ENCODE measurements at places on chromosomes 1 and 21. TPM values are rescaled to one million over a fixed set of nuclear protein-coding genes. Genes with fewer than 3 reads are reported as not detected.

The IGSF8 gene
- 20.6 TPM for total RNA-seq

The PAQR6 gene
- total RNA-seq: 5.9 TPM

The WNT3A gene
- total RNA-seq: not detected

The S100PBP gene
- 31.0 TPM for total RNA-seq

DNA sequence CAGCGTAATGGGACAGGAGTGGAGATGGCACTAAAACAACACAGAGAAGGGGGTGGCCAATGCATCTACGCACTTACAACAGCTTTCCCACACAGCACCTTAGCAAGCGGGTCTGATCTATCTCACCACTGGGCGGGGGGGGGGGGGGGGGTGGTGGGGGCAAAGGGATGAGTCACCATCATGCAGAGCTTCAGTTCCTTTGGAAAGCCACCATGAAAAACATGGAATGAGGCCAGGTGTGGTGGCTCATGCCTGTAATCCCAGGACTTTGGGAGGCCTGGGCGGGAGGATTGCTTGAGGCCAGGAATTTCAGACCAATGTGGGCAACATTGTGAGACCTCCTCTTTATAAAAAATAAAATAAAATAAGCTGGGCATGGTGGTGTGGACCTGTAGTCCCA lies 47.2 kb downstream of the KLHDC7A start:
- DNase-seq: no peak

GRCh38 chr1:3695326-3696217 lies 43.3 kb downstream of the TP73 start:
- no peak for DNase-seq

DNA sequence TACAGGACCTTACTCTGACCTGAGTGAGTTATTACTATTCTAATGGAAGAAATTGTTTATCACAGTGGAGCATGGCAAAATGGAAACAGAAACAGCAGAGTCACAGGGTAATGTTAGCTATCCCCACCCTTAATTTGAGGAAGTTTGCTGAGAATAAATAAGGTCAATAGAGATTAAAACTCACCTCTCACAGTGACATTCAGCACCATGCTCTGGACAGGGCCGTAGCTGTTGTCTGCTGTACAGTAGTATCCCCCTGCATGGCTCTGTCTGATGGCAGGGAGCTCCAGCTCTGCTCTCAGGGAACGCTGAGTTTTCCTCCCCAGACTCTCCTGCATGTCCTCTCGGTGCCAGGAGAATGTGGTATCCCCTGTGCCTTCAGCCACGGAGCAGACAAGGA lies 11.9 kb downstream of the FCRL4 start:
- DNase-seq: no peak

- DNase-seq: no peak
Measured at GRCh38 chr1:1090424-1091343, 16.6 kb upstream of the RNF223 start.

DNA sequence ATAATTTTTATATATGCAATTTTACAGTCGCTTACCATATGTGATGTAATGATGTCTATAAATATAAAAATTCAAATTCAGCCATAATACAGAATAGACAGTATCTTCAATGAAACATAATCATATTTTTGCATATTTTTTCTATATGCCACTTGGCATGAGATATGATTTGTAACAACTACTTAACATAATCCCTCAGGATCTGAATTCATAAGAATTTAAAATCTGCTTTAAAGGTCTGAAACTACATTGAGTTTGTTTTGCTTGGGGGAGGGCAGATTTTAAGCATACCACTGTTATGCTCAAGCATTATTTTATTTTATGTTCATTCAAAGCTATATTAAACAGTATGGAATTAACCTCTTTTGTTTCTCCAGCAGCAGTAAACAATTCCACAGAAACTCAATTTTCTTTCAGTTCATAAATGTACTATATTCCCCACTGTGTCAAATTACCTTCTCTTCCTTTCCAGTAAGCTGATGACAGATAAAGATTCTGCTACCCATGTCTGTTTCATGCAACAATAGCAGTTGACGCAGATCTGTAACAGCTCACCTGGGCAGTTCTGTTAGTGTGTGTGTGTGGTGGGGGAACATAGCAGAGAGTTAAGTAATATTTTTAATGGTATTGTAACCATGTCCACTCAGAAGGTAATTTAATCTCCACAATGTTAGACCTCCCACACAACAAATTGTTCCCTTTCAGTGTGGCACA lies 224.8 kb downstream of the NTNG1 start:
- no peak for DNase-seq

- no peak for DNase-seq
Measured at GRCh38 chr1:116365353-116365780, 7.7 kb upstream of the ATP1A1 start.

GRCh38 chr1:201594575-201595245 lies 55.8 kb downstream of the NAV1 start:
- DNase-seq: no peak

DNA sequence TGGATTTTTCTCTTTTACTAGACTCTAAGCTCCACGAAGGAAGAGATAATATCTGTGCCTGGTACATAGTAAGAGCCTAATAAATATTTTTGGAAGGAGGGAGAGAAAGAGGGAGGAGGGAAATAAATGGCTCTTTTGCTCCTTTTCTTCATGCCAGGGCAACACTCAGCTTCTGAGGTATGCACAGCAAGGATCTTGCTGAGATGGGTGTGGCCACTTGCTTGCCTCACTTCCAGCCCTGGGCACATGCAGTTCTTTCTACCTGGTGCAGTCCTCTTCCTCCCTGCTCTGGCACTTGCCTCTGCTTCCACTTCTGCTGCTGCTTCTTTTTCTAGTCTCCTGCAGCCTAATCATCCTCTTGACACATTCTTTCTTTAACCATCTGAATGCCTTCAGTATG lies 148.1 kb downstream of the FGGY start:
- no peak for DNase-seq

- DNase-seq: peak; percentile 74
Measured at GRCh38 chr1:9280015-9280860, 12.5 kb upstream of the SPSB1 start.

GRCh38 chr1:215749414-215749813 lies 182.3 kb downstream of the KCTD3 start:
- no peak for DNase-seq

GRCh38 chr1:197918807-197919345 lies 1.7 kb downstream of the LHX9 start:
- no peak for DNase-seq

GRCh38 chr21:40531431-40532110 lies 315.4 kb downstream of the DSCAM start:
- no peak for DNase-seq

DNA sequence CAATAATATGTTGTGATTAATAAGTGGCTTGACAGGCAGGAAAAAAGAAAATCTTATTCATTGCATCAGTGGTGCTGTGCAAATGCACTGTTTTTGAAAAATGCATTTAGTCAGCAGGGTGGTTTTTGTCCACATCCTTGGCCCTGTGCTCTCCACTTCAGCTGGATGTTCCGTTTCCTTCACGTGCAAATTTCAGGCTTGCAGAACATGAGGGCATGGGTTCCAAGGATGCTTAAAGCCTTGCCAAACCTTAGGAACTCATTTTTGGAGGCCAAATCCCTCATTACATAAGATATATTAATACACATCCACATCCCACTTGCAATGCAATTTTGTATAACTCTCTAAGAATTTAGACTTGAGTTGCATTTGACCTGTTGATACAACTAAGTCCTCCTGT lies 410.1 kb downstream of the PRDM2 start:
- DNase-seq: no peak

DNA sequence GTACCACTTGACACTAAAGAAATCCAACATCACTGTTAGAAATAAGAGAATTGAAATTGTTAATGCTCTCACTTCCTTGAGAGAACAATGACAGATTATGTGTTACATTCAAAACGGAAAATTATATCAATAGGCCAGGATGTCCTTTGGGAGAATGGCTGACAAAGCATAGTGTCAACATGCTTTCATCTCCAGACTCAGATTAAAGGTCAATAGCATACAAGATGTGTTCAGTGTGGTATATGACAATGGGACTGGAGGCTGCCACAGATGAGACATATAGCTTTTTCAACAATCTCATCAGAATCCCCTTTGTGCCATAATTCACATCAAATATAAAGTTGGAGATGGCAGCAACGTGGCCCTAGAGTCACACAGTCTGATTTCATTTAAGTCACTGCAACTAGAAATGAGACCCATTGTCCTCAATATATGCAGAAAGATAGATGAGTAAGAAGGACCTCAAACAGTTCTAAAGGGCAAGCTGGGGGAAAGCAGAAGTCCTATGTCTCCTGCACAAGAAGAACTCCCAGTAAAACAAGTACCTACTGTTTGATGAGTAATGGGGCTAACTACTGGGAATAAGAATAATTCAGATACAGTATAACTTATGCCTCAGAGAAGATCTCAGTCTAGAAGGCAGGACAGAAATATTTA lies 327.9 kb downstream of the TTLL7 start:
- DNase-seq: no peak

GRCh38 chr1:9447215-9447960 lies 91.9 kb upstream of the SLC25A33 start:
- DNase-seq: no peak

GRCh38 chr1:246258250-246258649 lies 248.8 kb downstream of the SMYD3 start:
- DNase-seq: no peak

DNA sequence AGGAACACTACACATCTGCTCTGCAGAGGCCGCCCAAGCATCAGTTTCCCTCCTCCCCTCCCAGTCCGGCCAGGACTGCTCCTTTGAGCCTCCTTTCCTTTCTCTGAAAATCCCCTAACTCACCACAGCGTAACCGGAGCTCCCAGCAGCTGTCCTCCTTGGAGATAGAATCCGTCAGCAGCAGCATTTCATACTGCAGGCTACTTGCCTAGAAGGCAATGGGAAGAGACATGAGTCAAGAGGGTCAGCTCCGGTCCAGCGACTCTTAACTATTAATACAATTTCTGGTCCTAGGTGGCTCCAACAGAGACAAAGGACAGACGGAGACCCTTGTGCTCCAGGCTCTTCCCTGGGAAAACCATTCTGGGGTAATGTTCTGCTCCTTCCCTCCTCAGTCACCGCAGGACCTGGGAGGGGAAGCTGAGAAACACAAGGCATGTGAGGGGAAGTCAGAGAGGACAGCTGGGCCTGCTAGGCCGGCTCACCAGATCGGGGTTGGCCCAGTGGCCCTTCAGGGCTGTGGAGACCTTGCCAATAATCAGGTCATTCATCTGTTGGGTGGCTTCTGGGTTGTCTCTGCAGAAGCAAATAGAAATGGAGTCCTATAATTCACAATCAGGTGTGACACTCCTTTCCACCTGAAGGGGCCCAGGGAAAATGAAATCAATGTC lies 99.7 kb downstream of the UBR4 start:
- DNase-seq: no peak

- no peak for DNase-seq
Measured at GRCh38 chr1:75797273-75797588, 549 bp downstream of the MSH4 start.
